ENCODE measurements at places on chromosomes 2 and 18. TPM values are rescaled to one million over a fixed set of nuclear protein-coding genes. Genes with fewer than 3 reads are reported as not detected.

Gene DNER
- 0.70 TPM for total RNA-seq

Gene LOXL3
- total RNA-seq: 7.5 TPM

Gene RTKN
- total RNA-seq: 31.9 TPM

Gene RALB
- 12.0 TPM for total RNA-seq

Gene COL6A3
- total RNA-seq: 9.7 TPM

Gene ABCB11
- 0.03 TPM for total RNA-seq

Gene VRK2
- total RNA-seq: 18.1 TPM

Gene GPAT2
- total RNA-seq: 0.31 TPM

DNA sequence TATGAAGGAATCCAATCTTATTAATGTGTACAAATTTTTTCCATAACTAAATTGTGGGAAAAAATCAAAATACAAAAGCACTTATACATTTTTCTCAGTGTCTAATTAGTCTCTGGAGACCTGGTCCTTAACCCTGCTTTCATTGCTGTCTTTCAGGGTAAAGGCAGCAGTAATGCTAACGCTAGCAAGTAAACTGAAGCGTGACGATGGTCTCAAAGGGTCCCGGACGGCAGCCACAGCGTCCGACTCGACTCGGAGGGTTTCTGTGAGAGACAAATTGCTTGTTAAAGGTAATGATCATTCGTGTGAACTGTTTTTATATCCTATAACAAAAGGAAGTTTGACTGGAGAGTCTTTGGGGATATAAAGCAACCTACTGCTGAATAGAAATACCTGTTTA is 6.1 kb downstream of the UBE2F start:
- H3K27ac ChIP-seq: no peak overlapping the region
- no peaks in the 10 kb centered on the region for H3K27me3 ChIP-seq
- H3K36me3 ChIP-seq: no peaks in the 10 kb centered on the region
- peaks cover 19% of the 10 kb centered on the region for H3K4me1 ChIP-seq

- no peak for DNase-seq
- H3K27me3 ChIP-seq: no peaks in the 10 kb centered on the region
- H3K4me1 ChIP-seq: no peaks in the 10 kb centered on the region
- no peak overlapping the region for H3K27ac ChIP-seq
- no peak overlapping the region for H3K4me3 ChIP-seq
- H3K36me3 ChIP-seq: no peaks in the 10 kb centered on the region
Measured at GRCh38 chr2:235286622-235287374, 207.0 kb upstream of the AGAP1 start.

DNA sequence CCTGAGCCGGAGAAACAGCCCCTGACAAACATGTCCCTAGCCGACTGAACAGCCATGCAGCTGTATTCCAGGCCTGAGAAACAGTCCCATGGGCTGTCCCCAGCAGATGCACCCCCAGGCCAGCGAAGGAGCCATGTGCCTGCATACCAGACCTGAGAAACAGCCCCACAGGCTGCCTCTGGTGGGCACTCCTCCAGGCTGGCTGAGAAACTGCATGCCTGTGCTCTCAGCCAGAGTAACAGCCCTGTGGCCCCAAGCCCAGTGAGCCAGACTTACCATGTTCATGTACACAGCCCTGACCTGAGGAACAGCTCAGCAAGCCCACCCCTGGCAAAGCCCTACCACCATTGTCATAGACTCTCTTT is 24.8 kb downstream of the BOLL start:
- no peak overlapping the region for H3K27ac ChIP-seq
- H3K36me3 ChIP-seq: no peaks in the 10 kb centered on the region
- H3K4me1 ChIP-seq: no peaks in the 10 kb centered on the region
- no peak for DNase-seq
- H3K4me3 ChIP-seq: no peak overlapping the region
- no peaks in the 10 kb centered on the region for H3K27me3 ChIP-seq

GRCh38 chr18:48295586-48296311 is 113.4 kb downstream of the ZBTB7C start:
- no peaks in the 10 kb centered on the region for H3K36me3 ChIP-seq
- H3K4me3 ChIP-seq: no peak overlapping the region
- H3K4me1 ChIP-seq: no peaks in the 10 kb centered on the region
- no peak overlapping the region for H3K27ac ChIP-seq
- DNase-seq: no peak

GRCh38 chr2:237096911-237097310 is 11.2 kb downstream of the COPS8 start:
- DNase-seq: no peak
- H3K27ac ChIP-seq: no peak overlapping the region
- H3K36me3 ChIP-seq: peaks cover 4% of the 10 kb centered on the region
- H3K4me1 ChIP-seq: no peaks in the 10 kb centered on the region
- no peak overlapping the region for H3K4me3 ChIP-seq

DNA sequence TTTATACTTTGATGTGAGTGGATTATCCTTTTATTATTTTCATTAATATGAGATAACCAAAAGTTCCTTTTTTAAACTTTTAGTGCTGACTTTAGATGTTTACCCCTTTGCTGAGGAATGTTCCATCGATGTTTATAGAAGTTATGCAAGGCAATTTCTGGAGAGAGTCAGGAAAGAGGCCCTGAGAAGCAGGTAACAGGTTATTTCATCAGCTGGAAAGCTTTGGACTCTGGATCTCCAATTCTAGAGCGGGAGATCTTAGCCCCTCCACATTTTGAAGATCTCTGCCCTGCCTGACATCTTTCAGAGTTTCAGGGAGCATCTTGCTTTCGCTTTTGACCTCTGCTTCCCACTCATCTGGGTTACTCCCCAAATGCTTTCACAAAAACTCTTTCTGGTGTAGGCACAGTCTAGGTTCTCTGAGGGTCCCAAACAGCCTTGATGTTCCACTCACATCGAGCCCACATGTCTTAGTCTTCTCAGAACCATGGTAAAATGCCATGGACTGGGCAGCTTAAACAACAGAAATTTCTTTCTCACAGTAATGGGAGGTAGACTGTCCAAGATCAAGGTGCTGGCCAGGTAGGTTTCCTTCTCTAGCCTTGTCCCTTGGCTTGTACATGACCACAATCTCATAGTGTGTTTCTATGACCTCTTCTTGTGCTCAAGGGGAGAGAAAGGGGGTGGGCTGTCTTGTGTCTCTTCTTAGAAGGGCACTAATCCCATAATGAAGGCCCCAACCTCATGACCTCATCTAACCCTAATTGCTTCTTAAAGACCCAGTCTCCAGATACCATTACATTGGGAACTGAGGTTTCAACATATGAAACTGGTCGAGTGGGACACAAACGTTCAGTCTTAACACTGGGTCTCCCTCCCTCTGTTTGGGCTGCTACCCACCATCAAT is 87.1 kb downstream of the DOK6 start:
- H3K36me3 ChIP-seq: no peaks in the 10 kb centered on the region
- no peak for DNase-seq
- no peak overlapping the region for H3K27ac ChIP-seq
- no peaks in the 10 kb centered on the region for H3K4me1 ChIP-seq
- H3K27me3 ChIP-seq: no peaks in the 10 kb centered on the region

- H3K36me3 ChIP-seq: no peaks in the 10 kb centered on the region
- H3K27ac ChIP-seq: no peak overlapping the region
- DNase-seq: no peak
- no peak overlapping the region for H3K4me3 ChIP-seq
Measured at GRCh38 chr2:160752475-160753330, 259.1 kb upstream of the RBMS1 start.

DNA sequence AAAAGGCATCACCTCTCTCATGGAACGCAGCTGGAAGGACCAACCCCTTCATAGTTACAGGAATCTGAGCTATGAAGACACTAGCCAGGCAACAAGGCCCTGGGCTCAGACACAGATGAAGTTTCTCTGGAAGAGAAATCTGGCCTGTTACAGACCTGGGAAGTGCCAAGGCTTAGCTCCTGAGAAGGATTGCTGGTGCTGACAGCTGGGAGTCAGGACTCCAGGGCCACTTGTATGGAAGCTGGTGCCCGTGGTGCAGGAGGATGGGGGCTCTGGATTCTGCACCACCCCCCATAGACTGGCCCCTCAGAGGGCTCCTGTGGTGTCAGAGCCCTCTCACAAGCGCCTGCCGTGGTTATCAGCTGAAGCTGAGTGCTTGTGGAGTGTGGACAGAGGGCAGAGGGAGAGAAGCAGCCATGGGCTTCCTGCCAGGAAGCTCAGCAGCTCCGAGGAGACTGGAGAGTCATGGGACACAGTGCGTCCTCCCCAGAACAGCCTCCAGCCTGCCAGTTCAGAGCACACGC is 87.3 kb upstream of the LCLAT1 start:
- H3K36me3 ChIP-seq: no peaks in the 10 kb centered on the region
- H3K4me1 ChIP-seq: peaks cover 16% of the 10 kb centered on the region
- no peak overlapping the region for H3K27ac ChIP-seq
- no peaks in the 10 kb centered on the region for H3K27me3 ChIP-seq
- H3K4me3 ChIP-seq: no peak overlapping the region

DNA sequence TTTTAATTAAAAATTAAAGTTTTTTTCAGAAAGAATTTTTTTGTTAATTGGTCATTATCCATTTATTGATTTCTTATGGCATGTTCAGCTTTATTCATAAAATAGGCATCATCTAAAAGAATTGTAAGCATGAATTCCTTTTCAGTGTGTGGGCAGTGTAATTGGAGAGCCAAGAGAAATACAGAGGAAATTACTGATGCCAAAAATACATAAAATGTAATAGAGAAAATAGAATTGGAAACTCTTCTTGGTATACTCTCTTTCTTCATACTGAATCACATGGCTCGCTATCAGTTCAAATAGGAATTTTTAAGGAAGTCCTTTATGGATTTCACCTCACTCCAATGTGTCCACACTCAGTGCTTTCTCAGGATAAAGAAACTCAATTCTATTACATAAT is 663.6 kb upstream of the NRXN1 start:
- H3K27ac ChIP-seq: no peak overlapping the region
- H3K4me3 ChIP-seq: no peak overlapping the region
- H3K36me3 ChIP-seq: no peaks in the 10 kb centered on the region
- no peaks in the 10 kb centered on the region for H3K27me3 ChIP-seq
- no peak for DNase-seq
- H3K4me1 ChIP-seq: peaks cover 5% of the 10 kb centered on the region

GRCh38 chr18:25112821-25113434 is 239.0 kb downstream of the ZNF521 start:
- DNase-seq: no peak
- H3K36me3 ChIP-seq: no peaks in the 10 kb centered on the region
- no peak overlapping the region for H3K27ac ChIP-seq
- no peak overlapping the region for H3K4me3 ChIP-seq
- H3K4me1 ChIP-seq: no peaks in the 10 kb centered on the region

DNA sequence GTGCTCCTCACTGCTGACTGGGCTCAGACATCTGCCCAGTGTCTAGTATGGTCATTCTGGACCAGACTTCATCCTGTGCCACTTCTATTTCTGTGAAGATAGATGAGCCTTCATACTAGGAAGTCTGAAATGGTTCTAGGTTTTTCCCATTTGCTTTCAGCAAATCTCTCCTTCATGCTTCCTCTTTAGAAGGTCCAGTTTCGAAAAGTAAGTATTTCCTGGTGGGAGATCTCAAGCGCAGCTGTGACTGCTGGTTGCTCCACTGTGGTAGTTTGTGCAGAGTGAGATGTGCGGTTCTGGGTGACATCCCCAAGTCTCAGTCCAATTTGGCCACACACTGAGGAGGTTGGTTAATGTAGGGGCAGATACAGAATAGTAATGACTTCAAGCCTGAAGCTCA is 14.4 kb downstream of the IL36B start:
- H3K4me1 ChIP-seq: peaks cover 9% of the 10 kb centered on the region
- H3K4me3 ChIP-seq: no peak overlapping the region
- DNase-seq: no peak
- H3K27me3 ChIP-seq: no peaks in the 10 kb centered on the region
- H3K27ac ChIP-seq: no peak overlapping the region

GRCh38 chr2:43024515-43025011 is 201.8 kb downstream of the ZFP36L2 start:
- no peaks in the 10 kb centered on the region for H3K36me3 ChIP-seq
- H3K27me3 ChIP-seq: no peaks in the 10 kb centered on the region
- DNase-seq: peak; percentile 83
- H3K4me1 ChIP-seq: peaks cover 21% of the 10 kb centered on the region
- no peak overlapping the region for H3K4me3 ChIP-seq

- H3K27ac ChIP-seq: no peak overlapping the region
- no peak overlapping the region for H3K4me3 ChIP-seq
- no peaks in the 10 kb centered on the region for H3K36me3 ChIP-seq
- no peaks in the 10 kb centered on the region for H3K27me3 ChIP-seq
Measured at GRCh38 chr18:27838225-27838624, 338.7 kb downstream of the CDH2 start.

GRCh38 chr2:226910384-226910783 is 74.5 kb downstream of the RHBDD1 start:
- no peak for DNase-seq
- H3K4me3 ChIP-seq: no peak overlapping the region
- no peaks in the 10 kb centered on the region for H3K4me1 ChIP-seq
- no peaks in the 10 kb centered on the region for H3K36me3 ChIP-seq
- H3K27ac ChIP-seq: no peak overlapping the region

GRCh38 chr2:47006374-47007222 is 91.0 kb upstream of the MCFD2 start:
- DNase-seq: no peak
- H3K27me3 ChIP-seq: no peaks in the 10 kb centered on the region
- H3K4me1 ChIP-seq: no peaks in the 10 kb centered on the region
- H3K4me3 ChIP-seq: no peak overlapping the region

All from pancreas (tissue), 10 donors.